ENCODE measurements at places on chromosomes 2 and 18. TPM values are rescaled to one million over a fixed set of nuclear protein-coding genes. Genes with fewer than 3 reads are reported as not detected.
A peak's percentile ranks its signal among the peaks of the same experiment; 100 is the strongest.

- H3K4me1 ChIP-seq = no peaks in the 10 kb centered on the region
- H3K36me3 ChIP-seq = no peaks in the 10 kb centered on the region
- H3K27me3 ChIP-seq = no peaks in the 10 kb centered on the region
- no peak overlapping the region for H3K27ac ChIP-seq
- no peak for DNase-seq
- no peak overlapping the region for H3K4me3 ChIP-seq
Observed at GRCh38 chr2:119691189-119691588, 12.2 kb downstream of the TMEM177 start.

Gene CABYR
- total RNA-seq = 11.4 TPM

DNA sequence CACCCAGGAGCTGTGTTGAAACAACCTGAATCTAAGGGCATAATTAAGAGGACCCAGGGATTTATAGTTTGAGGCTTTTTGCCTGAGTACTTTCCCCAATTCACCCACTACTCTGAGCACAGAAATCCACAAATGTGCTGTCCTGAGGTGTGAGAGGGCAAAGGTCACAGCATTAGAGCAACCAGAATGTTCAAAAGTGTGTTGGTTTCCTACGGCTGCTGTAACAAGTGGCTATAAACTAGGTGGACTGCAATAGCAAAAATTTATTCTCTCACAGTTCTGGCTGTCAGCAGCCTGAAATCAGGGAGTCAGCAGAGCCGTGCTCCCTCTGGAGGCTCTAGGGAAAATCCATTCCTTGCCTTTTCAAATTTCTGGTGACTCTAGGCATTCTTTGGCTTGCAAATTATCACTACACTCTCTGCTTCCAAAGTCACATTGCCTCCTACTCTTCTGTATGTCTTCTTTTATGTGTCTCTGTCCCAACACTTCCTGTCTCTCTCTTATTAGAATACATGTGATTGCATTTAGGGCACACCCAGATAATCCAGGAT is 91.4 kb upstream of the TACR1 start:
- no peak for DNase-seq
- no peaks in the 10 kb centered on the region for H3K27me3 ChIP-seq
- no peaks in the 10 kb centered on the region for H3K36me3 ChIP-seq
- no peak overlapping the region for H3K27ac ChIP-seq
- H3K4me1 ChIP-seq = peaks cover 17% of the 10 kb centered on the region
- H3K4me3 ChIP-seq = no peak overlapping the region

- H3K27ac ChIP-seq = no peak overlapping the region
- no peaks in the 10 kb centered on the region for H3K27me3 ChIP-seq
- no peak overlapping the region for H3K4me3 ChIP-seq
- H3K4me1 ChIP-seq = no peaks in the 10 kb centered on the region
- no peaks in the 10 kb centered on the region for H3K36me3 ChIP-seq
- no peak for DNase-seq
Observed at GRCh38 chr18:45165871-45166270, 449.4 kb upstream of the SLC14A2 start.

Gene FAM110C
- not detected for total RNA-seq

Gene PDCD1
- not detected for total RNA-seq

Gene MC4R
- total RNA-seq = not detected

- peaks cover 4% of the 10 kb centered on the region for H3K4me1 ChIP-seq
- peak; percentile 82 for DNase-seq
- H3K27ac ChIP-seq = no peak overlapping the region
- H3K4me3 ChIP-seq = no peak overlapping the region
- H3K36me3 ChIP-seq = no peaks in the 10 kb centered on the region
- H3K27me3 ChIP-seq = no peaks in the 10 kb centered on the region
Observed at GRCh38 chr2:53987336-53987921, 16.6 kb upstream of the PSME4 start.

Gene ELOA2
- not detected for total RNA-seq

DNA sequence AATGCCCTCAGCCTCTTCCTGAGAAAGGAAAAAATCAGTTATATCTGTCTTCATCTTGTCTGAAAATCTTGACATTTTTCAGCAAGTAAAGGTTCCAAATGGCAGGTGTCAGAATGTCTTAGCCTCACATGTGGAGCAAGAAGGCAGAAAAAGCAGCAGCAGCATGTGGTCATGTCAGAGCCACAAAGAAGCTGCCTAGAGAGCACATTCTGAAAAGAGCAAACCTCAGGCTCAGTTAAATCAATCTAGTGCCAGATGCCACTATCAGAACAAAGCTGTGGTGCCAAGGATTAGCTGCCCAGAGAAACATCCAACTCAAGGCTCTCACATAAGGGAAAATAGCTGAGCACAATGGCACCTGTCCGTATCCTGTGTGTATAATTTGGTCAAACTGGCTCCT is 105.9 kb downstream of the SRBD1 start:
- no peaks in the 10 kb centered on the region for H3K4me1 ChIP-seq
- H3K27ac ChIP-seq = no peak overlapping the region
- DNase-seq = no peak
- no peaks in the 10 kb centered on the region for H3K27me3 ChIP-seq

- no peaks in the 10 kb centered on the region for H3K4me1 ChIP-seq
- H3K27ac ChIP-seq = no peak overlapping the region
- no peak for DNase-seq
Observed at GRCh38 chr2:56167616-56168562, 15.9 kb upstream of the CCDC85A start.

Gene FKBP7
- 18.3 TPM for total RNA-seq

Gene SLC9A4
- total RNA-seq = 0.07 TPM

DNA sequence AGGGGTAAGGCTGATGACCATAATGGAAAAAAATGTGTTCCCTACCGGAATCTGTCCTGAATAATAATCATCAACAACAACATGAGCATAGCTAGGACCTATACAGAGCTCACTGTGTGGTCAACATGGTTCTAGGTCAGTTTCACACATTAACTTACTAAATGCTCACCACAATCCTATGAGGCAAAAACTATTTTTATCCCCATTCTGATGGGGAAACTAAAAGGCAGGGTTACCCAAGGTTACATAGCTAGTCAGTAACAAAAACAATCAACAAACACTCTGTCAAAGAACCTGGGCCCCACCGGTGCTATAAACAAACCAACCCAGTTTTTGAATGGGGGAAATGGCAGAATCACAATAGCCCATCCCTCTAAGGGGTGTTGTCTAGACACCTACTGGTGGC is 40.1 kb downstream of the AOX1 start:
- H3K27me3 ChIP-seq = peaks cover 7% of the 10 kb centered on the region
- no peak overlapping the region for H3K27ac ChIP-seq
- no peak overlapping the region for H3K4me3 ChIP-seq
- no peaks in the 10 kb centered on the region for H3K36me3 ChIP-seq
- DNase-seq = no peak

Gene SOX11
- total RNA-seq = not detected

- H3K27me3 ChIP-seq = no peaks in the 10 kb centered on the region
- no peaks in the 10 kb centered on the region for H3K36me3 ChIP-seq
- no peak overlapping the region for H3K4me3 ChIP-seq
- DNase-seq = no peak
Observed at GRCh38 chr18:77701977-77702376, 452.3 kb downstream of the GALR1 start.

DNA sequence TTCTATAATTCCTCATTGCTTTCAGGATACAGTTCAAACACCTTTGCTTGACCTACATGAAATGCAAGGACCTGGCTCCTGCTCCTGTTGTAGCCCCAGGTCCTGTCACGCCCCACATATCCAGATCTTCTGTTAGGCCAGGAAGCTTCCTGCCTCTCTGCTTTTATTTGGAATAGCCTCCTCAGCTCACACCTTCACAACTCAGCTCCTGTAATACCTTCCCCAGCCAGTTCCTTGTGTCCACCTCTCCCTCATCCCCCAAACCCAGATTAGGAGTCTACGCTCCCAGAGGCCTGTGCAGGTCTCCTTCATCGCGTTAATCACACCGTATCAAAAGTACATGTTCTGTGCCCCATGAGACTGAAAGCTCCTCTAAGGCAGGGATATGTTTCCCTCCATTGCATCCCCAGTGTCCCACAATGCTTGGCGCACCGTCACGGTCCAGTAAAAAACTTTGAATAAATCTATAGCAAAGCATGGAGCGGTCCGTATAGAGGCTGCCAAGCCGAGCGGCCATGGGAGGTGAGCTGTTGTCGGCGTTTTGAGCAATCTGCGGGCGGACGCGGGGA is 371 bp downstream of the MDH1B start:
- H3K4me3 ChIP-seq = no peak overlapping the region
- H3K36me3 ChIP-seq = no peaks in the 10 kb centered on the region
- H3K27me3 ChIP-seq = peaks cover 26% of the 10 kb centered on the region
- H3K4me1 ChIP-seq = peaks cover 8% of the 10 kb centered on the region
- no peak for DNase-seq
- peak overlapping the region; percentile 89 for H3K27ac ChIP-seq

GRCh38 chr2:20539776-20540586 is 93.1 kb downstream of the RHOB start:
- H3K36me3 ChIP-seq = no peaks in the 10 kb centered on the region
- H3K4me3 ChIP-seq = no peak overlapping the region
- no peak for DNase-seq
- peaks cover 9% of the 10 kb centered on the region for H3K4me1 ChIP-seq

DNA sequence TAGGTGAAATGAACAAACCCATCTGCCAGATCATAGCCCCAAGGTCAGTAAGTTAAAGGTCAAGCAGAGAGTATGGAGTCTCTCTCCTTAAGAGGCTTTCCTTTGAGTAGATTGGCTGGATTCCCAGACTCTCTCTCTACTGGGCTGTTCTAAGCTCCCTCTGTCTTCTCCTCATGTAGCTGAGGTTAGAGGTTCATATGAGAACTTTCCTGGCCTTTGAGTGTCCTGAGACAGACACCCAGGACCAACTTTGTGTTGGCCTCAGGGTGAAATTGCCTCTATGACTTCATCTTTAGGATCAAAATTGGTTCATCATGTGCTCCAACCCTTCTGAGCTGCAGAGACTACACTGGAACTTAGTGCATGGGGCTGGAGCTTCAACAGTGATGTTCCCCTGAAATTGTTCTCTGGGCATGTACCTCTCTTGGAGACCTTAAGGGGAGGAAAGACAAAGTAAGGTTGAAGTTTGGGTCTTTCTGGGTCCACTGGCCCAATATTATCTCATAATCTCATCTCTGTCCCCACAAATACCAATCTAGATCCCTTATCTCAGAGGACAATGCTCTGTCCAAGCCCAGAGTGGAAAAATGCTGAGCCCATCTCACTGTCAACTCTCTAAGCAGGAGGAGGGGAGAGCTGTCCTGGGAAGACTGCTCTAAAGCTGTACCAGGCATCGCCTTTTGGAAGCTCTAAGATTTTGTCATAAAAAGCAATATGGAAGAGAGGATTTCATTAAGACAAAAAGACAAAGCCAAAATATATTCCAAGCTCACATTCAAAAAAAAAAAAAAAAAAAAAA is 177.3 kb upstream of the ARL4C start:
- no peak for DNase-seq
- no peaks in the 10 kb centered on the region for H3K27me3 ChIP-seq

Gene HAAO
- total RNA-seq = 0.60 TPM

DNA sequence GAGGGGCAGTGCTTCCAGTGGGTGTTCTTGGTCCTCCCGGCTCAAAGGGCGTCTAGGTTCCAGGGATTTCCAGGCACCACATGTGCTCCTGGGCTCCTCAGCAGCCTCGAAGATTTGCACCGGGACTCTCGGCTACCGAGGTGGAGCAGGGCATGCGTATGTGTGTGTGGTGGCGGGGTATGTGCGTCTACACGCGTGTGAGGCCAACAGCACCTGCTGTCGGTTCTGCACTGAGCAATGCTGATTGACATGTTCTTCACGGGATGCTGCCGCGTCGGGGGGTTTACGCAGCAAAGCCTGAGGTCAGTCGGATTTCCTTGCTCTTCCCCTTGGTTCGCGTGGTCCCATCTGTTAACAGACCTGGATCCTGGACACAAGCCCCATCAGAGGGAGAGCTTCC is 119.8 kb downstream of the NDUFA10 start:
- H3K4me1 ChIP-seq = no peaks in the 10 kb centered on the region
- no peak for DNase-seq
- no peak overlapping the region for H3K27ac ChIP-seq
- no peaks in the 10 kb centered on the region for H3K36me3 ChIP-seq
- H3K27me3 ChIP-seq = no peaks in the 10 kb centered on the region

GRCh38 chr18:45686891-45687611 is 36.9 kb upstream of the SLC14A1 start:
- no peak overlapping the region for H3K4me3 ChIP-seq
- H3K27me3 ChIP-seq = peaks cover 6% of the 10 kb centered on the region
- H3K36me3 ChIP-seq = no peaks in the 10 kb centered on the region

- no peak for DNase-seq
- no peaks in the 10 kb centered on the region for H3K36me3 ChIP-seq
- no peak overlapping the region for H3K27ac ChIP-seq
- no peaks in the 10 kb centered on the region for H3K27me3 ChIP-seq
- H3K4me1 ChIP-seq = no peaks in the 10 kb centered on the region
Observed at GRCh38 chr18:59768409-59768808, 71.2 kb upstream of the CCBE1 start.

DNA sequence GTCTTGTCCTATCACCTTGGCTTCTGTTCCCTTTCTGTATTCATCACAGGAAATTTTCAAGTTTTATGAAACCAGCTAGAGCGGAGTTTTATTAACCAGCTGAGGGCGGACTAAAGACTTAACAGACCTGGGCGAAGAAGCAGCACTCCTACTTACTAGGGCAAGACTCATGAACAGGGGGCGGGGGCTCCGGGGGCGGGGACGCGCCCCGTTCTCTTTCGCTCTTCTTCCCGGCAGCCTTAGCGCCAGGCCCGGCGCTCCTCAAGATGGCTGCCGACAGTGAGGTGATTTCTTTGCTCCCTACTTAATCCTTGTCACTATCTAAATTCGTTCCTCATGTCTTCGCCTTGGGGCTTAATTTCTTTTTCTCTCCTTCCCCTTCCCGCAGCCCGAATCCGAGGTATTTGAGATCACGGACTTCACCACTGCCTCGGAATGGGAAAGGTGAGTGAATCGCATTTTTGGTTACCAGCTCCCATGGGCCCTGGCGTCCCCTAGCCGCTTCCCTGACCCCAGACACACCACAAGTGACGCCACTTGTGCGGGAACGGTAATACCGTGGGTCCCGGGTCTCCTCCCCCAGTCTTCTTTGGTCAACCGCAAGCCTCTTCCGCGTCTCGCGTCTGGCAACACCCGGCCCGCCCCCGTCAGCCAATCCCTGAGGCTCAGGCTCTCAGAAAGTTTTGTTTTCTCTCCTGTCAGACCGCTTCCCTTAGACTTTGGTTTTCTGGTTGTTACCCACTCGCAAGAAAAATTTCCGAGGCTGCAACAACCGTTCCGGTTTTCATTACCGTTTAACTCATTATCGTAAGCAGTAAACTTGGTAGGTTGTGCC is at the start of gene RAB3GAP1:
Gene RAB3GAP1 (plus strand): TSS at position 251 of the 835 bp plus-strand sequence. CDS start 16 bp downstream, at position 267.
- H3K27ac ChIP-seq = peak within 1 kb of the TSS; percentile 83
- H3K27me3 ChIP-seq = no peaks in the 10 kb centered on the region
- DNase-seq = peak; percentile 90
- H3K4me3 ChIP-seq = peak within 1 kb of the TSS; percentile 87
- H3K4me1 ChIP-seq = peaks cover 30% of the 10 kb centered on the region
- no peaks in the 10 kb centered on the region for H3K36me3 ChIP-seq

- no peak overlapping the region for H3K4me3 ChIP-seq
- no peak for DNase-seq
- no peak overlapping the region for H3K27ac ChIP-seq
Observed at GRCh38 chr2:57022496-57022895, 838.7 kb downstream of the CCDC85A start.

GRCh38 chr2:163919717-163920116 is 183.9 kb upstream of the FIGN start:
- H3K4me3 ChIP-seq = no peak overlapping the region
- no peaks in the 10 kb centered on the region for H3K27me3 ChIP-seq
- no peak overlapping the region for H3K27ac ChIP-seq
- no peak for DNase-seq
- H3K36me3 ChIP-seq = no peaks in the 10 kb centered on the region

GRCh38 chr2:145755019-145755837 is 1235.3 kb upstream of the ZEB2 start:
- no peak for DNase-seq
- H3K4me3 ChIP-seq = no peak overlapping the region
- H3K36me3 ChIP-seq = no peaks in the 10 kb centered on the region
- peaks cover 25% of the 10 kb centered on the region for H3K4me1 ChIP-seq
- H3K27me3 ChIP-seq = no peaks in the 10 kb centered on the region

Gene RTP5
- total RNA-seq = not detected

Gene C18orf32
- total RNA-seq = 28.4 TPM

Data from endothelial cell of umbilical vein (primary cell).